ENCODE measurements at places on chromosomes 6 and 20.

DNA sequence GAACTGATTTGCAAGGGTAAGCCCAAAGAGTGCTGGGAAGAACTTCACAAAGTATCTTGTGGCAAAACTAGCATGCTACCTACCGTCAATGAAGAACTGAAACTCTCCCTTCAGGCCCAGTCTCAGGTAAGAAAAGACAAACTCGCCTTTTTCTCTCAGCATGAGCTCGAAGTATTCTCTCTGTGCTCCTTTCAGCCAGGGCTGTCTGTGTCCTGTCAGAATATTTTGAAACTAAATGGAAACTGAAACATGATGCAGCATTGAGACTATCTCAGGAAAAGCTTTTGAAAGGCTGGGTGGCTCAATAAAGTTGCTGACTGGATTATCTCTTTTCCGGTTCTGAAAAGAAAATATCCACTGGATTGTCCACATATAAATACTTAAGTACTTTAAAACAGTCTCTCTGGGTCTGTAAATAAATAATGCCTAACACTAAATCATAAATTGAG is 696 bp downstream of the CALHM5 start:
- no peak for DNase-seq

DNA sequence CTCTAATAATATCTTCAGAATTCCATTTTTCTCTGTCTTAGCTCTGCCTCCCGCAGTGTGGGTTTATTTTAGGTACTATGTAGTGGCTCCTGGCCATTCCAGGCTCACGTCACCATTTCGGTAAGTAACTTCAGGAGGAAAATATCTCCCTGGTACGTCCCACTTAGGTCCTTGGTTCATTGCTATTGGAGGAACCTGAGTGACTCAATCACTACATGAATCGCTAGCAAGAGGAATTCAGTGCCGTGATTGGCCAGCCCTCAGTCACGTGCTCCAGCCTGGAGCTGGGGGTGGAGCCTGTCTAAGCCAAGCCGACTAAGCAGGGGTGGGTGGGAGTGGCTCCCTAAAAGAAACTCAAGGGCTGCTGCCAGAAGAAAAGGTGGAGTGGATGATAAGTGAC is 67.3 kb upstream of the E2F3 start:
- DNase-seq: no peak

DNA sequence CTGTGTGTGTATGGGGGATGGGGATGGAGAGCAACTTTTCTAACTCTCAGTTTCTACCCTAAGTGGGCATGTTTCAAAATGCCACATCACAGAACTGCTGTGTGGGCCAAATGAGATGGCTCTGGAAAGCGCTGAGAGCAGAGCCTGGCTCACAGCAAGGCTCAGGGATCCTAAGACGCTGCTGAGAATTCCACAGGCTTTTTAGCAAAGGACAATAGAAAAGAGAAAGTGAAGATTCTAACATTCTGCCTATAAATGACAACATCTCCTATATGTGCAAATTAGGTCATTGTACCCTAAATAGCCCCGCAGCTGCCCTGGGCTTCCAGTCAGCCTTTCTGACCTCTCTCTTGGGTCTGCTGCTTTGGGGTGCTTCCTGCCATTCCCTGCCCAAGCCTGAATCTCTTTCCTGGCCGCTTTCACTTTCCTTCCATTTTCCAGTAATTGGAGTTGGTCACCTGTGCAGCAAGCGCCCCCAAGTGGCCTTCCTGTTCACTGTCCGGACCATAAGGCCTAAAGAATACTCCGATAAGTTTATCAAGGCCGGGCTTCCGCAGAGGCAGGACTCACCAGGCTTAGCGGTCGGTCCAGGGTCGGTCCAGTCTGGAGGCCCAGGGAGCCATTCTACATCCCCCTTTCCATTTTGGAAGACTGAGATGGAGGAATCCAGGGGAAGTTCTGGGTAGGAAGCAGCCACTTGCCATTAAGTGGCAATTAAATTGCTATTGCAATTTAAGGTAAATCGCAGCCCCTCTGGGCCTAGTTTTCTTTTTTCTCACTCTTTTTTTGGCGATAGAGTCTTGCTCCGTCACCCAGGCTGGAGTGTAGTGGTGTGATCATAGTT is 6.7 kb upstream of the DDR1 start:
- DNase-seq: peak; percentile 62

DNA sequence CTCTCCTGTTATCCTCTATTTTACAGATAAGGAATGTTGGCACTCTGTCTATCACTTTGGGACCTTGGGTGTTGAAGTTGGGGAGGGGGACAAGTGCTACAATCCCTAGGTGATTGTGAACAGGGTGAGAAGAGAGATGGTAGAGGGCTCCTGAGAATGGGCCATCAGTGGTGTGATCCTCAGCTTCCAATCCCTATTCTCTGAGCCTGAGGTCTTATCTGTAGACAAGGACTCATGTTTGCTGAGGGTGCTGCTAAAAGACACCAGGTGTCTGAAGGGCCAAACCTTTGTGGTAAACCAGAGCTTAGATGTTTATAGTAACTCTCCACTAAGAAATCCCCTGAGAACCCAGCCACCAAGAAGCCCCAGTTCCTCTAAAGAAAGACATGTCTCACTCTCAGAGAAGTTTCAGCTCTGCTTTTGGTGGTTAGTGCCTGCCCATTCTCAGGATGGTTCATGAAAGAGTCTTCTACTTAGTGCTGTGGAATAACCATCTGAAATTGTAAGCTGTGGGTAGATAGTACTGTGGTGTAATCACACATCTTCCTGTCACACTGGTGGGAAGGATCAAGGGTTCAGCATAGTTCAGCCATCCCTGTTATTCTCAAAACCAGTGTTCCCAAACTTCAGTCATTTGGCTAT is 58.2 kb upstream of the IL20RA start:
- no peak for DNase-seq

DNA sequence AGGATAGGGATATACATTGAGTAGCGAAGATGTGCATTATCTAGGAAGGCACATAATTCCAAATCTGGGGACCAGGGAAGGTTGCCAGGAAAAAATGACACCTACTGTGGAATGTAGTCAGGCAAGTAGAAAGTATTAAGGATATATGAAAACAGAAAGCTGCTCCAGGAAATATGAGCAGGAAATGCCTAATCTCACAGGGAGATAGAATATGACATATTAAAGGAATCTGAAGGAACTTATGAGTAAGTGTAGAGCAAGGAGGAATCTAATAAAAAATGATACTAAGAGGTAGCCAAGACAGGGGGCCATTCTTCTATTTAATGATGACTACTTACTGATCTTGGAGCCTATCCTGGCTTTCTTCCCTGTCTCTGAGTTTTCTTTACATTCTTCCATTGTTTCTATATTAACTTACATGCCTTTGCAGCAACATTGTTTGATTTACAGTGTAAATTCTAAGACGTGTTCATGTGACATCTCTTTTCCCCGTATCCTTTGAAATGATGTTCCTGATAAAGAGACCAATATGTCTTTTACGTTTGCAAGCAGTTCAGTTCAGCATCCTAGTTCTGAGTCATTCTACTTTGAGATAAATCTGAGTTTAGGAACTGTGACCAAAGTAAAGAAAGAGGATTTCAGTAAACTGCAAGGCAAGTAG is 58.6 kb downstream of the TINAG start:
- DNase-seq: no peak

DNA sequence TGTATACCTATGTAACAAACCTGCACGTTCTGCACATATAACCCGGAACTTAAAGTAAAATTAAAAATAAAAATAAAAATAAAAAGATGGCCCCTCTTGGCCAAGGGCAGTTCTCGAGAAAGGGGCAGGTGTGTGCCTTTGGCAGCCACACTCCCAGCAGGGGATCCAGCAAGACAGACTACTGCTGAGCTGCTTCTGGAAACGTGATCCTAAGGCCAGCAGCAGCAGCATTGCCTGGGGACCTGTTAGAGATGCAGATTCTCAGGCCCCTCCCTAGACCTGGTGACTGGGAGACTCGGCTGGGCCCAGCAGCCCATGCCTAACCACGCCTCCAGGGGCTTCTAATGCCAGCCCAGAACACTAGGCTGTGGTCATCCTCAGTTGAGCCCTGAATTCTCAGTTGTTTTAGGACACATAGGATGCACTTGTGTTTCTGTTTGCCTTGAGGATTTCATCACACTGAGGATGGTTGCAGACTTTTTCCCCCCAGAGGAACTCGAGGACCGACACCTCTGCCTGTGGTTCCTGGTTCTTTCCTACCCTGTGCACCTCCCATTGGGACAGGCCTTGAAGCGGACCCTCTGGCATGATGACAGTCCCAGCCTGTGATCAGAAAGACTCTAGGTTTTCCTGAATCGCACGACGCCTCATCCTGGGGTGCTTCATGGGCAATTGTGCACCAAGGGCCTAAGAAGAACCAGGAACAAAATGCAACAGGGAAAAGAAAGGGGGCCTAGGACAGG is 105.9 kb downstream of the TOX2 start:
- DNase-seq: no peak

DNA sequence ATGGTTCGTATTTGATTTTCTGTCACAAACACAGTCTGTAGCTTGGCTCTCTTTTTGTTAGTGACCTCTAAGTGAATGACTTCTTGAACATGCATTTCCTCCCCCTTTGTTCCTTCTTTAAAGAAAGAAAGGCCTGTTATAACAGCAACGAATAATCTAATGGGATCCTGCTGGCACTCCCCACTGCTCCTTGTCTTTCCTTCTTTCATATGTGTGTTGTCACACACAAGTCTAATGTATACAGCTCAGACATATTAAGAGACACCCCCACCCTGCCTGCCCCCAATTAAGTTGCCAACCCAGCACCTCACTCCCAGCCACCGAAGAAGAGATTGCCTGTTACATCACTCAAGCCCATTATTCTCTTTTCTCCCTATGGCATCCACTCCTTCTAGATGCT is 4.9 kb upstream of the SAMD5 start:
- DNase-seq: no peak
